ENCODE measurements at places on chromosomes 2 and 18.

- DNase-seq: no peak
Measured at GRCh38 chr2:106054880-106055655, 139.0 kb downstream of the UXS1 start.

- DNase-seq: no peak
Measured at GRCh38 chr2:40404517-40404916, 47.4 kb downstream of the SLC8A1 start.

GRCh38 chr18:26547646-26548414 is 523 bp downstream of the KCTD1 start:
- DNase-seq: no peak

- DNase-seq: no peak
Measured at GRCh38 chr2:190277234-190278112, 42.2 kb downstream of the HIBCH start.

GRCh38 chr2:102269200-102269524 is 42.2 kb upstream of the IL1RL1 start:
- no peak for DNase-seq

DNA sequence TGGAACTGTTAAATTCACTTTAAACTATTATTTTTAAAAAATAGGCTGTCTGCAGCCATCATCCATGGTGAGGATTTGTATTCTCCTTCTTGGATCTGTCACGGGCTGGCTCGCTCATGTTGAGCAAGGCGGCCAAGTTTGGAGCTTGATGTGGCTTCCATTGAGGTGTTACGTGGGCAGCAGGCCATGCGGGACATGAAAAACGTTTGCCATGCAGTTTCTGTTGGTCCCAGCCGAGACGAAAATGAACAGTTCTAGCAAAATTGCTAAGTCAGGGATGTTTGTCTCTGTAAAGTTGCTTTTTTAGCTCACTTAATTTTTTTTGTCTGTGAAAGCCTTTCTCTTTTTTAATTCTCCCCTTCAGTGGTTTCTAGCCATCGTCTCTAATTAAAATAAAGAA is 70.2 kb upstream of the MGAT5 start:
- DNase-seq: no peak

- DNase-seq: no peak
Measured at GRCh38 chr2:96945014-96945413, 41.4 kb downstream of the FAM178B start.

GRCh38 chr2:220814441-220814840 is 757.7 kb downstream of the EPHA4 start:
- no peak for DNase-seq

- no peak for DNase-seq
Measured at GRCh38 chr18:3741333-3741732, 291.4 kb downstream of the TGIF1 start.

- DNase-seq: no peak
Measured at GRCh38 chr18:27404855-27405254, 219.7 kb upstream of the CHST9 start.

DNA sequence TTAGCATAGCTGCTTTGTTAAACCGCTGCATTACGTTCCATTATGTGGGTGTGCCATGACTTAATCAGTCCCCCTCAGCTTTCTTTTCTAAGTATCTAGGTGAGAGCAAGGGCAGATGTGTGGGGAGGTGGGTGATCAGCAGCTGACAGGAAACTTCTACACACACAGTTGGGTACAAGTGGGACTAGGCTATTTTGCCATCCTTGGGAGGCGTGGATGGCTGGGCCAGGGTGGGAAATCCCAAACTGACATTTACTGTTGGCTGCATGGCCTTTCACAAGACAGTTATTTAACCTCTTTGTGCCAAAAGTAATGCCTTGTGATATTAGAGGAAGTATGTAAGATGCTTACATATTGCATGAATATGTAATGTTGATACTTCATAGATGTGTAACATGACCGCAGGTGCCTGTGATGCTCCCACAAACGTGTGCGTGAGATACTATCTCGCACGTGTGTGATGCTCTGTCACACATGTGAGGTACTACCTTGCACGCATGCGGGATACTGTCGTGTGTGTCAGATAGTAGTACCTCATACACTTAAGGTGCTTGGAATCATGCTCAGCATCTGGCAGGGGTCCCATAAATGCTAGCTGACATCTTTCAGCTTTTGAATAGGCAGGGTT is 314.5 kb downstream of the PRKCE start:
- DNase-seq: no peak

- DNase-seq: no peak
Measured at GRCh38 chr2:26395394-26395793, 6.3 kb upstream of the DRC1 start.

DNA sequence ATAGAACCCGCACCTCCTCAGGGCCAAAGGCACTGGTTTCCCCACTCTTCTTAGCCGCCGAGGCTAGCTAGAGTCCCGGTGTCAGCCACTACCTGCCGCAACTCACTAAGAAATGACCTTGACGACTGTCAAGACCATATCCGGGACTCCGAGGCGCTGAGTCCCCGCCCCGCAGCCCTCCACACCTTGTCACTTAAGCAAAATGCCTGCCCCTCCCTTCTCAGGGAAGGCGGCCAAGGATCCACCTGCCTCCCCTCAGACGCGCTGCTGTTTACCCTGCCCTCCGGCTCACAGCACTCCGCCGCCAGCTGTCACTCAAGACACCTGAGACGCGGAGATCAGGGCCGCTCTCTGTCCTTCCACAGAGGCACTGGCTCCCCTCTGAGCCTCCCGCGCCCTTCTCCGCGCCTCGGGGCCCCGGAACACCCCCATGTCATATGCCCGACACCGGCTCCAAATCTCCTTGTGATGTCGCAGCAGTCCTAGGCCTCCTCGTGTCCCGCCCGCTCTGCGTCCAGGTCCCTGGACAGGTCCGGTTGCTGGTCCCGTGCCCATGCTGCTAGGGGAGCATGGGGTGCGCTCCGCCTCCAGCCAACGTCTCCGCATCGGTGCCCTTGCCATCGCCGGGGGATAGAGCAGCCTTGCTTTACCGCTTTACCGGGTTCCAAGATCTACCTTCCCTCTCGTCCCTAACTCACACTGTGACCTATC is 32.5 kb upstream of the REG3G start:
- no peak for DNase-seq

GRCh38 chr2:176122052-176122682 is 352 bp upstream of the HOXD9 start:
- DNase-seq: no peak

- DNase-seq: no peak
Measured at GRCh38 chr18:2104620-2105462, 466.5 kb downstream of the METTL4 start.

GRCh38 chr2:43818761-43819160 is 19.9 kb downstream of the ABCG5 start:
- no peak for DNase-seq

GRCh38 chr2:27211943-27212625 is at the start of the genes ATRAID and SLC5A6:
Gene ATRAID, plus strand, starts transcription at chr2:27212041. Its CDS starts 328 bp downstream, at chr2:27212369.
Gene SLC5A6, minus strand, starts transcription at chr2:27212268. Its CDS starts 4,618 bp downstream, at chr2:27207650.
- peak; percentile 67 for DNase-seq

GRCh38 chr2:241391892-241392665 is 36.0 kb downstream of the FARP2 start:
- no peak for DNase-seq

- no peak for DNase-seq
Measured at GRCh38 chr2:237011206-237011795, 74.4 kb upstream of the COPS8 start.

DNA sequence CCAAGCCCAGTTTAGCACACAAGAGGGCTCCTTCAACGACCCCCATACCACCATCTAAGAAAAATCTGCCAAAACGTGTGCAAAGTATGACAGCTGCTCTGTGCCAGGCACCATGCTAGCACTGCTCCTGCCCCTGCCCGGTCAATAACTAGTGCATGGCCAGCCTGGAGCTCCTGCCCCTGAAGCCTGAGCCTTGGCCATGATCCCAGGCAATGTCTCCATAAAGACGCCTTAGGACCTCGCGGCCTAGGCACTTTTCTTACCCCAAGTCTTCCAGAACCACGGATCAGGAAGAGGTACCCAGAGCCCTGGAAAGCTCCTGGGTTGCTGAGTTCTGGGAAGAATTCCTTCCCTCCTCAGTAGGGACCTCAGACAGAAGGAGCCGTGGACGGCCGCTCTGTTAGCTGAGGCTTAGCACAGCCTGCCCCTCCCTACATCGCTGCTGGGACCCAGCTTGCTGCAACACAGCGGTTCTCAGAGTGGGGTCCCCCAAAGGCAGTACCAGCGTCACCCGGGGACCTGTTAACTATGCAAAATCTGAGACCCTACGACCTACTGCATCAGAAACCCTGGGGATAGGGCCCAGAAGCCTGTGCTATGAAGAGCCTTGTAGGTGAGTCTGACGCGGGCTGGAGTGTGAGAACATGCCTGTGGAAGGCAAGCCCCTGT is 117.8 kb upstream of the TWIST2 start:
- no peak for DNase-seq

GRCh38 chr2:235391921-235392615 is 101.8 kb upstream of the AGAP1 start:
- no peak for DNase-seq

DNA sequence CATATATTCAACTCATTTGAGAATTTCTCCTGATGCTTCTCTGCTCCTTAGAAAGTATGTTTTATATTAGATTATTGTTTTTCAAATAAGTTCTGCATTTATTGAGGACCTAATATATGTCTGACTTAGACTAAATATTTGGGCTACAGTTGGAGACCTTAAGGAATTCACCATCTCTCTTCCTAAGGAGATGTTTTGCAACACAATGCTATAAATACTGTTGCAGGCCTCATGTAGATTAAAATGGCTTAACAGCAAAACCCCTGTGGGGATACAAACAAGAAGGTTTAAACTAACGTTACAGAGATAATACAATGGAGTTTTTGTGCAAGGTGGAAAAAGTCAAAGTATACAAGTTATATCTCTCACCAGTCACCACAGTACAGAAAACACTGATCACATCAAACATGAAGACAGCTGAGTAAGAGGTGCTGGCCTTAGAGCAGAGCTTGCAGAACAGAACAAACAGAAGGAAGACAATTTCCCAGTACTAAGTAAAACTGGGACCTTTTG is 20.1 kb upstream of the BMPR2 start:
- no peak for DNase-seq

DNA sequence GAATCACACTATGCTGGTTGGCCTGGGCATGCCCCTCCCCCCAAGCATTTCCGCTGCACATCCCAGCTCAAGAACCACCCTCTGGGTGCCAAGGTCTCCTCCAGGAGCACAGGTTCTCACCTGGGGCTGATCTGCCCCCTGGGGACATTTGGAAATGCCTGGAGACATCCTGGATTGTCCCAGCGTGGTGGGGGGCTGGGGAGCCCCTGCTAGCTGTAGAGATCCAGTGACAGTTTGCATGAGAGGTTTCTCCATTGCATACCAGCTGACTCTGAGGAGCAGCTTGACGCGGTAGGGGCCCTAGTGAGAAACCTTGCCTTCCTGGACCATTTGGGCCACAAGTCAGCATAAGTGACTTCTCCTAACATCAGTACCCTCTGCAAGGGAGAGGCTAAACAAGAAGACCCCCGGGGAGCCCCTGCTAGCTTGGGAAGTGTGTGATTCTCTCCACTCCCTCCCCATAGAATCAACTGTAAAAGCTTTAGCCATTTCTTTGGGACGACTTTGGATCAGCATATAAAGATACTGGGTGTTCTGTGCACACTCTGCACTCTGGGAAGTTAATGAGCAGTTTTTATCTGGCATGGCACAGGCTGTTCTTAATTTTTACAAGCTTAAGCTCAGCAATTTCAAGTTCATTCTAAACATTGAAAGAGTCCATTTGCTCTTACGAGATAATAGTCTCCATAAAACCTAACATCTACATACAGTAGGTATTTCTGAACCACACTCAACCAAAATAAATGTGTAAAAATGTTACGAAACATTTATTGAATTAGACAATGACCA is 94.1 kb downstream of the GBX2 start:
- DNase-seq: no peak

DNA sequence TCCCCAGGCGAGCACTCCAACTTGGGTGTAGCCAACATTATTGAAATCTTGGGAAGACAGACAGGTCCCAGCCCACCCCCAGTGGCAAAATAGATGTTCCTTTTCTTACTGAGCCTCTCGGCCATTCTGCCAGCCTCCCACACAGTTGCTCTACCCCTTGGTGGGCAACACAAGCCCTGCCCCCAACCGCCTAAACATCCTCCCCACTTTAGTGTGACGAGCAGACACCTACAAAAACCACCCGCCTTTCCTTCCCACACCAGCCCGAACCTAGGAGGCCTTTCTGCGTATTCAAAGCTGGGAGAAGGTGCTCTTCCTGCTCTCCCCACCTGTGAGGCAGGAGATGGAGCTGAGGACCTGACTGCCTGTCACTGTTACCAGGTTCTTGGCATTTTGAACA is 58.6 kb upstream of the CAB39 start:
- no peak for DNase-seq

DNA sequence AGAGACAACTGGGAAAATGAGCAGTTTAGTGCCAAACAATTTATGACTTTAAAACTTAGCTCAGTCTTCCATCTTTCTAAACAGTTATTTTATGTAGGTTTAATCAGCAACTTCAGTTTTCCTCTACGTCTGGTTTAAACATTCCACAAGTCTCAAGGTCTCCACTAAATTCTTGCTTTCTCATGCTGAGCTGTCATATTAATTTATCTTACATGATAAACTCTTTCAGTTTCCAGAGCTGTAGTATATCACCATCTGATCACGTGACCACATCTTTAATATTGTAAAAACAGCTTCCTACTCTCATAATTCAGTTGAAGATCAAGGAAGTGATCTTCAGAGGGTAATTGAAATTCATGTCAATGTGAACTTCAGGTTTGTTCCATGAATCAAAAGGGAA is 158.6 kb downstream of the ZNF804A start:
- DNase-seq: no peak

DNA sequence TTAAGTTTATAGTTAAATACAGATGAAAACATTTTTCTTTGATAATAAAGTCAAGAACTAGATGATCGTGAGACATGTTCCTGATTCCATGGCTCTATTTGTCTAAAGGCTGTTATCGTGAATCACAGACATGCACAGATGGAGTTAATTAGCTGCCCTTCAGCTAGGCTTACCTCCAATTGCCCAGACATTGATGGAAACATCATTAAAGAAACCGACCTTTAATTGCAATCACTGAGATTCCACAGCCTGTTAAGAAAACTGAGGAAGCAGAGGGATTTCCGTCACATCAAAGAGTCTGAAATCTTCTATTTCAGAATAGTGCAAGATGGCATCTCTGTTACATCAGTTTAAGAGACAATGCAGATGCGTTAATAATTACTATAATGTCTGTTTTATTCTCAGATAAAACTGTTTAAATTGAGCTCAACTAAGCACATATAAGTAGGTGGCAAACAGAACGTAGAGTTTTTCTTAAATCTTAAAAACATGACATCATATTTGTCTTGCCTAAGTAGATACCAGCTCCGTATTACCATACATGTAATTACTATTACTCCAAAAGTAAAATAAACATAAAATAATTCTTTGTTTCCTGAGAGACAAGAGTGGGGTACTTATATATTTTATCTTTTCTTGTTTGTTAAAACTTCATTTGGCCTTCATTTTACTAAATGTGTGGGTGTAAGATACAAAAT is 23.9 kb upstream of the CRACDL start:
- no peak for DNase-seq
